ENCODE measurements at places on chromosomes 12 and 14.

DNA sequence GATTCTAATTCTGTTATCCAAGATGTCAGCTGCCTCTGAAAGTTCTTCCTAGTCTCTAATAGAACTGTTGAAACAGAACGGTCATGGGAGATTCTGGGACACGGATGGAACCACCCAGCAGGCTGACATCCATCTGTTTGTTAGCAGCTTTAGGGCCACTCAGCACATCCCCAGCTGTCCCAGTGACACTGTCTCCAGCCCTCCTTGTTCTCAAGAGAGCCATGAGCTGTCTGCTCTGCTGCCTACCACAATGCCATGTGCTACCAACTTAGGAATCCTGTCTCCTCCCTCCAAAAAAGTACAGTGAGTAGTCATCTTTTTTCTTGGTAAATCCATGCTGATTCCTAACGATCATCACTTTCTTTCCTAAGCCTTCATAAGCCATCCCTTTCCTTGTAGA is 130.5 kb downstream of the ZFP36L1 start:
- no peak for DNase-seq

DNA sequence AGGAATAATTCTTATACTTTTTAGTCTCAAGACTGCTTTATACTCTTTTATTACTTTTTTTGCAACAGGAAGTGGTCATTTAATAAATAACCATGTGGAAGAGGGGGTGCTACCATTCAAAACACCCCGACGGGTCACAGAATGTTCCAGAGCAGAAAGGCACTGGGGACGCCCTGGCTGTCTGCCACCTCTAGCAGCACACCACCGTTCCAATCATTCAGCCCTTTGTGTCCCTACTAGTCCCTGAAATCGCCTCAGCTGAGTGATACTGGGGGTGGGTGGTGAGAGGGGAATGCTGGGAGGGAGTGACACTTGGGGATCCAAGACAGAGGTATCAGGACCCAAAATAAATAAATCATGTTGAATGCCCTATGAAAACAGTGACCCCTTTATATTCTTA is 52.4 kb downstream of the MON2 start:
- no peak for DNase-seq

- DNase-seq, result no peak
These were observed 719 bp downstream of the KRT80 start for GRCh38 chr12:52190860-52191729.

DNA sequence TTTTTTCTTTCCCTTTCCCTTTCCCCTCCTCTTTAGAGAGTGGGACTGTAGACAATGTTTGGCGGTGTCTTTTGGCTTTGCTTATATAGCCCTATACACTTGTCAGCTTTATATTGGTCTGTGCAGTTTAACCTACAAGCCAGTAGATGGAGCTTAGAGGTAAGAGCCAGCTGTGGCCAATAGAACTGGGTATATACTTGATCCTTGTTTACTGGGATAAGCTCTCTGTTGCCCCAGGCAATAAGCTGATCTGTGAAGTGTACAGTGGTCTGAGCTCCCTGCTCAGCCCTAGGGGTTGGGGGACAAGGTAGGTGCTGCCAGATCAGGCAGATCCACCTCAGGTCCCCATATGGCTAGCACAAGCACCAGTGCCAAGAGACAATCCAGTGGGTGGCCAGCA is 434.1 kb downstream of the NOVA1 start:
- no peak for DNase-seq

DNA sequence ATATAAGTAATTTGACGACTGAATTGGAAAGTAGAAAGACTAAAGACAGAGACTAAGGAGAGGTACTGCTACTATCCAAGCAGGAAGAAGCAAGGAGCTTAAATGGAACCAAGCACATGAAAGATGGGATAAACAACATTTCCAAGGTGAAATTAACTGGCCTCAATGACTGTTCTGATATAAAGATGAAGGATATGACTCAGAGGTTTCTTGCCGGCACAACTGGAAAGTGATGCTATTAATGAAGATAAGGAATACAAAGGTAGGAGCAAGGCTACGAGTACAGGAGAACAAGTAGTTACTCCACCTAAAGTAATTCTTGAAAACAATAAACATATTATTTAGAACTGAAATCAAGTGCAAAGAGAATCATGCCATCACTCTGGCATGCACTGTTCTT is 6.4 kb downstream of the SNX6 start:
- no peak for DNase-seq

GRCh38 chr14:93520053-93520607 is 89.4 kb downstream of the UNC79 start:
- no peak for DNase-seq

DNA sequence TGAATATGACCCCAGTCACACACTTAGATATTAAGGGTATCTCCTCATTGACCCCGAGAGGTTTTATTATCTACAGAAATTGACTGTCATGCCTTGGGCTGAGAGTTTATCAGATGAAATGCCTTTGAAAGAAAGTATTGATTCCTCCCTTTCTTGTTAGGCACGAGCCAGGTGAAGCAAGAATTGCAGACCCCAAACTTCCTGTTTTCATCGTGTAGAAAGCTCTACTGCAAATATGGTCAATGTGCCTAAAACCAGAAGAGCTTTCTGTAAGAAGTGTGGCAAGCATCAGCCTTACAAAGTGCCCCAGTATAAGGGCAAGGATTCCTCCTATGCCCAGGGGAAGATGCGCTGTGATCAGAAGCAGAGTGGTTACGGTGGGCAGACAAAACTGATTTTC is 143.9 kb upstream of the FUT8 start:
- DNase-seq, result no peak

- DNase-seq, result no peak
These were observed 117.2 kb downstream of the SAMD4A start for GRCh38 chr14:54683882-54684794.
